ENCODE measurements at places on chromosomes 7 and 10.

GRCh38 chr7:117871401-117871777, 1.9 kb downstream of the CTTNBP2 start:
- DNase-seq: no peak

- DNase-seq: no peak
These were observed 30.2 kb upstream of the CYP26C1 start for GRCh38 chr10:93030409-93030808.

DNA sequence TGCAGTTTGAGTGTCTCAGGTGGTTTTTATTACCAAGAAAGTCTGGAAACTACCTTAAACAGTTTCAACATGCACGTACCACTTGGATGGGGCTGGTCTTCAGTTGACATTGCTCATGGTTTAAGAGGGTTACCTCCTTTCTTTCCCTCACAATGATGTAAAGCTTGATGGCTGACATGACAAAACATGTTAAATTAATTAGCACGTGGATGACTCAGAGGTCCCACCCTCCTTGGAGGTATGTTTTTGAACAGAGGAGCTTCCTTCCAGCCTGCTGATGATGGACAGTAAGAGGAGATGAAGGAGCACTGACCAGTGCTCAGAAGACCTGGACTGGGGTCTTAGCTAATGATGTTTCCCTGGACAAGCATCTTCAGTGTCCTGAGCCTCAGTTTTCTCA, 322.3 kb upstream of the PODXL start:
- DNase-seq: no peak

DNA sequence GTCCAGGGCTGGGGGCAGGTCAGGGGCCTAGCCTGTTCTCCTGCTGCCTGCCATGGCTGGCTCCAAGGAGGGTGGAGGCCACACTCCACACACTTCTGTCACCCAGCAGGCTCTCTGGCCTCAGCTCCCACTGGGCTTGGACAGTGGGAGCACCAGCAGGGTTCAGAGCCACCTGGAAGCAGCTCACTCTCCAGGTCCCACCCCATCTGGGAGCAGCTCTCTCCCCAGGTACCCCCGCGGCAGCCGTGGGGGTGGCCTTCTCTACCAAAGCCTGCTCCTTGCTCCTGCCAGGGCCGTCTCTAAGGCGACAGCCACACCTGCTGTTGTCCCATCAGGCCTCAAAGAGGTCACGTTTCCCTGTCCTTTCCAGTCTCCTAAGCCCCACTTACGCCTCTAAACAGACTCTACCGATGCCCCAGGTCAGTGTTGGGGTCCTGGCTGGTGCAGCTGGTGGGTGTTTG, 142.5 kb upstream of the RET start:
- no peak for DNase-seq

- no peak for DNase-seq
These were observed 4.9 kb upstream of the RRP12 start for GRCh38 chr10:97406064-97406463.

- peak; percentile 56 for DNase-seq
These were observed 113.9 kb downstream of the ABLIM1 start for GRCh38 chr10:114544045-114544659.

DNA sequence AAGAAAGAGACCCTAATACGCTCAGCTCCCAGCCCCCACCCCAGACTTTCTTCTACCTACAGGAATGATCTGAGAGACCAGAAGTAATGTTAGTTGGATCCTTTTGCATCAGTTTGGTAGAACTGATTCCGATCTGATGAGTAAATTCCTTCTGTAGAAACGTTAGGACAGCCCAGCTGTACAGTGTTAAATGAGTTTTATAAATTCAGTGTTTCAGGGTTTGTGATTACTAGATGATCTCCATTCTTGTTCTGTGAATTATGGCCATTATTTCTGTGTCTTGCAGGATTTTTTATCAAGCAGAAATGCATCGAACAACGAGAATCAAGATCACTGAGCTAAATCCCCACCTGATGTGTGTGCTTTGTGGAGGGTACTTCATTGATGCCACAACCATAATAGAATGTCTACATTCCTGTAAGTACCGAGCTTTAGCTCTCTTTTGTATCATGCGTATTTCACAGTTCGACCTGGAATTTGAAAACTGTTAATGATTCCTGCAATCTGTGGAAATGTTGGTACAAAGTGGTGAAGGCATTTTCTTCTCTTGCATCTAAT, 5.3 kb downstream of the BMI1 start:
- no peak for DNase-seq

DNA sequence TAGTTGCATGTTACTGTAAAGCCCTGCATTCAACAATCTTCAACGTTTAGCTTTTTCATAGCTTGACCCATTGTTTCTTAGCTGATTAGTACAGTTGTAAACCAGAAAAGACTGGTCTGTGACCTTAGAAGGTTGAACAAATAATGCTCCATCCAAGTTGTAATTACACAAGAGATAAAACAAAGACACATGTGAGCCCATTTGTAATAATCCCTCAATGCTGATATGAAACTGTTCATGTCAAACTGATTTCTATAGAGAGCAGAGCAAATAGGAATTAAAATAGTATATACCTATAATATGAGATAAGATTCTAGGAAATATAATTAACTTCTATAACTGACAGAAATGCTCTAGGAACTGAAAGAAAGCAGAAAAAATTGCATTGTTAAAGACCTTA, 94.7 kb upstream of the SLC25A13 start:
- no peak for DNase-seq

Data from activated CD4-positive, alpha-beta T cell treated with anti-CD3 and anti-CD28 coated beads, Interleukin-2, amount 50 U/mL, for 24 hours (primary cell).